ENCODE measurements at places on chromosomes 4 and X.
A peak's percentile ranks its signal among the peaks of the same experiment; 100 is the strongest.

DNA sequence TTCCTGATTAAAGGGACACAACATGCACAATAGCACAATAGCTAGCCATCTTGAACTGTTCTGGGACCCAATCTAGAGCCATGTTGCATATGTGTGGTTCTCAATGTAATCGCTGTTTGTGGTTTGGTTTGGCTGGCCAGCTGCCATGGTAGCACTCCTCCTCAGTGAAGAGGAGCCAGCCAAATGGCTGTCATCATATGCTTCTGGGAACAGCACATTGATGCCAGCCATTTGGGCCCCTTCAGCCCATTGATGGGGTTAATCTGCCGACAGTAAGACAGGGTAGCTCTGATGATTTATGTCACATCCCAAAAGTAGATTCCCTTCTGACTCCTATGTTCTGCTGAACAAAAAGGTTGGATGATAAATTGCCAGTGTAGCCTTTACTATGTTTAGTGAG is 48.5 kb downstream of the AWAT2 start:
- H3K4me1 ChIP-seq = no peaks in the 10 kb centered on the region
- no peaks in the 10 kb centered on the region for H3K27me3 ChIP-seq
- no peak overlapping the region for H3K4me3 ChIP-seq

DNA sequence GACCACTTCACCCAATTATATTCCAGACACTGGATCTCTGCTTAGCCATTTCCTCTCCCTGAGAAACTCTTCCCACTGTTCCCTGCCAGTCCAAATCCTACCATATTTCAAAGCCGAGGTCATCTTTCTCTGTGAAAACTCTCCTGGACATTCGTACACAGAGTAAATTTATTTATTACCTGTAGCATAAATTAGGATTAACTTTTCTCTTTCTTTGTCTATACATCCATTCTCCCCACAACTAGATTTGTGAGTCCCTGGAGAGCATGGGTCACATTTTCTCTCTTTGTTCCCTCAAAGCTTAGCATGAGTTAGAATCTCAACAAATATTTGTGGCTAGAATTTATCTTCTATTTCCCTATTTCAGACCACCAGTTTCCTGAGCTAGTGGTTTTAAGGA is 27.8 kb upstream of the SMIM10 start:
- H3K27me3 ChIP-seq = peaks cover 2% of the 10 kb centered on the region
- H3K36me3 ChIP-seq = no peaks in the 10 kb centered on the region
- no peak overlapping the region for H3K27ac ChIP-seq
- H3K4me1 ChIP-seq = no peaks in the 10 kb centered on the region

- no peak overlapping the region for H3K27ac ChIP-seq
- no peaks in the 10 kb centered on the region for H3K36me3 ChIP-seq
- DNase-seq = no peak
- H3K4me1 ChIP-seq = peaks cover 13% of the 10 kb centered on the region
- peaks cover 3% of the 10 kb centered on the region for H3K27me3 ChIP-seq
These were observed 21.1 kb downstream of the ZBTB49 start for GRCh38 chr4:4311193-4311592.

GRCh38 chrX:7351926-7352325 is 204.0 kb upstream of the PUDP start:
- DNase-seq = no peak
- H3K4me3 ChIP-seq = no peak overlapping the region
- no peak overlapping the region for H3K27ac ChIP-seq
- no peaks in the 10 kb centered on the region for H3K36me3 ChIP-seq
- H3K4me1 ChIP-seq = peaks cover 11% of the 10 kb centered on the region
- H3K27me3 ChIP-seq = no peaks in the 10 kb centered on the region

GRCh38 chr4:162793571-162793970 is 373.1 kb downstream of the NAF1 start:
- H3K27me3 ChIP-seq = no peaks in the 10 kb centered on the region
- H3K4me1 ChIP-seq = no peaks in the 10 kb centered on the region
- H3K4me3 ChIP-seq = no peak overlapping the region

DNA sequence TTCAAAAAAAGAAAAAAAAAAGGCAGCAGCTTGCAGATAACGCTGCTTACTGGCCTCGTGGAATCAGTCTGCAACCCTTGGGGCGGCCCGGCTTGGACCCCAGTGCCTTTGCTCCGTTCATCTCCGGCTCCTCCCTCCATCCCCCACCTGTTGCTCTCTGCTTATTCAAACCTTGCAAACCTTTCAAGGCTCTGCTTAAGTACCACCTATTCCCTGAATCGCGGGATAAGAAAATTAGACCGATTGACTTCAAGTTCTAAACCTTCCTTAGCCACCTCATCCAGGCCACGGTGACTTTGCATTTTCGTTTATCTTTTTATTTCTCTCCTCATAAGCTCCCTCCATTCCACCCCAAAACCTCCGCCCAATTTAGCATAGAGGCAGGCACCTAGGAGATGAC is 1.4 kb upstream of the PHKA1 start:
- no peaks in the 10 kb centered on the region for H3K36me3 ChIP-seq
- H3K27ac ChIP-seq = no peak overlapping the region
- no peaks in the 10 kb centered on the region for H3K27me3 ChIP-seq
- H3K4me3 ChIP-seq = no peak overlapping the region
- DNase-seq = no peak

GRCh38 chr4:81921751-81922159 is 450.0 kb upstream of the RASGEF1B start:
- no peak overlapping the region for H3K4me3 ChIP-seq
- DNase-seq = no peak
- H3K27ac ChIP-seq = peak overlapping the region; percentile 65
- H3K4me1 ChIP-seq = peaks cover 27% of the 10 kb centered on the region
- no peaks in the 10 kb centered on the region for H3K36me3 ChIP-seq

GRCh38 chr4:60042941-60043340 is 1157.2 kb upstream of the ADGRL3 start:
- H3K4me1 ChIP-seq = no peaks in the 10 kb centered on the region
- no peak for DNase-seq
- H3K4me3 ChIP-seq = no peak overlapping the region
- no peaks in the 10 kb centered on the region for H3K36me3 ChIP-seq

GRCh38 chr4:2570551-2571222 is 34.2 kb downstream of the FAM193A start:
- no peak for DNase-seq
- peaks cover 16% of the 10 kb centered on the region for H3K27me3 ChIP-seq
- no peak overlapping the region for H3K4me3 ChIP-seq

GRCh38 chrX:378443-378842 is 8.3 kb downstream of the PPP2R3B start:
- no peak overlapping the region for H3K27ac ChIP-seq
- peaks cover 4% of the 10 kb centered on the region for H3K4me1 ChIP-seq
- no peak overlapping the region for H3K4me3 ChIP-seq
- no peak for DNase-seq

- peak overlapping the region; percentile 82 for H3K27ac ChIP-seq
- no peaks in the 10 kb centered on the region for H3K27me3 ChIP-seq
- H3K36me3 ChIP-seq = no peaks in the 10 kb centered on the region
- peaks cover 13% of the 10 kb centered on the region for H3K4me1 ChIP-seq
- peak overlapping the region; percentile 82 for H3K4me3 ChIP-seq
These were observed 38.4 kb upstream of the ARSD start for GRCh38 chrX:2967584-2967983.

DNA sequence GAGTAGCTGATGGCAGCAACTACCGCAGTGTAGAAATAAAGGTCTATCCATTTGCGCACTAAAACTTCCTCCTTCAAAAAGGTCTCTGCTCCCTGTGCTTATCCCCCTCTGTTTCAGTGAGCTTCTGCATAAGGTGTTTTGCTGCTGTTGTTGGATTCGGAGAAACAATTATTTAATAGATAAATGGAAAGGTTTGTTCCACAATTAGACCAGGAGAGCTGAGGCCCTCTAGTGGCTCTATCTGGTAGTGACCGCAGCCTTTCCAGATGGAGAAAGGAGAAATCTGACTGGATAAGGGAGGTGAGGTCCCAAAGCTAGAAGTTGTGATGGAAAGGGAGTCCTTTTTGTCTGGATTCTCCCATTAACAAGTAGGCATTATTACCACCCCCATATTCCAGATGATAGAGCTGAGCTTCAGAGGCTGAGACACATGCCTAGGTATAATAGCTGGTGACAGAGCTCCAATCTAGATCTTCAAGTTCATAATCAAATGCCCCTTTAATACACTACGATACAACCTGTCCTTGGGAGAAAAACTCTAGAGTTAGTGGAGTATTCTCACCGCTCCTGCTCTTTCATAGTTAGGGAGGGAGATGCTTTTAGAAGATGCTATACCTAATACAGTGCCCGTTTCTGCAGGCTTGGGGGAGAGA is 5.1 kb upstream of the GABRQ start:
- no peaks in the 10 kb centered on the region for H3K27me3 ChIP-seq
- H3K4me1 ChIP-seq = no peaks in the 10 kb centered on the region
- no peaks in the 10 kb centered on the region for H3K36me3 ChIP-seq
- H3K4me3 ChIP-seq = no peak overlapping the region

- H3K27ac ChIP-seq = no peak overlapping the region
- H3K27me3 ChIP-seq = no peaks in the 10 kb centered on the region
- H3K4me1 ChIP-seq = peaks cover 8% of the 10 kb centered on the region
- H3K36me3 ChIP-seq = no peaks in the 10 kb centered on the region
These were observed 213.6 kb downstream of the PALLD start for GRCh38 chr4:168710353-168710946.

- no peaks in the 10 kb centered on the region for H3K36me3 ChIP-seq
- H3K4me1 ChIP-seq = no peaks in the 10 kb centered on the region
- H3K27ac ChIP-seq = no peak overlapping the region
- no peaks in the 10 kb centered on the region for H3K27me3 ChIP-seq
- no peak overlapping the region for H3K4me3 ChIP-seq
- no peak for DNase-seq
These were observed 25.6 kb downstream of the SMARCA5 start for GRCh38 chr4:143538979-143539669.

- H3K27ac ChIP-seq = no peak overlapping the region
- H3K4me1 ChIP-seq = no peaks in the 10 kb centered on the region
- DNase-seq = no peak
- H3K27me3 ChIP-seq = peaks cover 11% of the 10 kb centered on the region
- no peak overlapping the region for H3K4me3 ChIP-seq
These were observed 5.6 kb downstream of the TMEM255A start for GRCh38 chrX:120305531-120306141.

GRCh38 chr4:3369781-3370674 is 71.7 kb upstream of the HGFAC start:
- no peak for DNase-seq
- H3K27ac ChIP-seq = no peak overlapping the region
- peaks cover 49% of the 10 kb centered on the region for H3K4me1 ChIP-seq

GRCh38 chrX:72573158-72573511 is 492 bp upstream of the HDAC8 start:
- H3K27ac ChIP-seq = peak overlapping the region; percentile 99
- no peaks in the 10 kb centered on the region for H3K27me3 ChIP-seq
- no peaks in the 10 kb centered on the region for H3K36me3 ChIP-seq

GRCh38 chrX:132483951-132484350 is 4.9 kb downstream of the MBNL3 start:
- no peaks in the 10 kb centered on the region for H3K36me3 ChIP-seq
- H3K4me3 ChIP-seq = no peak overlapping the region
- no peaks in the 10 kb centered on the region for H3K27me3 ChIP-seq
- H3K4me1 ChIP-seq = peaks cover 2% of the 10 kb centered on the region
- DNase-seq = no peak

DNA sequence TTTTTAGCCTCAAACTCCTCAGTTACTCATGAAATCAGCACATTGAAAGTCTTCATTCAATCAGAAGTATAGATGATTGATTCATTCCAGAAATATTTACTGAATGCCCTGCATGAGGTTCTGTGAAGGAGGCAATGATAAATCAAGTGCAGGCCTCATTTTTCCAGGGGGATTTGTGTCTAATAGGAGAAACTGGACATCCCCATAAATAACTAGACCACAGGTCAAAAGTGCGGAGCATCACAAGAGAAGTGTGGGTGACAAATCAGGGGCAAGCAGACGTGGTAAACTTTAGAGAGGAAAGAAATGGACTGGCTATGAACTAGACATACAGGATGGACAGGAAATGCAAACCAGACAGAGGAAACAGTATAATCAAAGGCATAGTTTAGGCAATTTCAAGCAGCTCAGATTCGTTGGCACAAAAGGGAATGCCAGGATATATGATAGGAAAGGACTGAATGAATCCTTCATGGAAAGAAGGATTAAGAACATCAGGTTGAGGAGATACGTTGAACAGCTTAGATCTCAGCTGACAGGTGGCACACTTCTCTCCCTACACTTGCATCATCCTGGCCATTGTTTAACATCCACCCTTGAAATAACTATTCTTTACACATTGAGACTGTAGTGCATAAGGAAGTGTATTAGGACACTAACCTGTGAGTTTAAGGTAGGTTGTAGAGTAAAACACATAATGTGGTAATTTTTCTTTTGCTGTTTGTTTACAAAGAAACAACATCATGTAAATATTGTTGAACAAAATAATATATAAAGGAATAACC is 69.6 kb upstream of the RASGEF1B start:
- no peaks in the 10 kb centered on the region for H3K27me3 ChIP-seq
- DNase-seq = no peak
- no peak overlapping the region for H3K4me3 ChIP-seq

DNA sequence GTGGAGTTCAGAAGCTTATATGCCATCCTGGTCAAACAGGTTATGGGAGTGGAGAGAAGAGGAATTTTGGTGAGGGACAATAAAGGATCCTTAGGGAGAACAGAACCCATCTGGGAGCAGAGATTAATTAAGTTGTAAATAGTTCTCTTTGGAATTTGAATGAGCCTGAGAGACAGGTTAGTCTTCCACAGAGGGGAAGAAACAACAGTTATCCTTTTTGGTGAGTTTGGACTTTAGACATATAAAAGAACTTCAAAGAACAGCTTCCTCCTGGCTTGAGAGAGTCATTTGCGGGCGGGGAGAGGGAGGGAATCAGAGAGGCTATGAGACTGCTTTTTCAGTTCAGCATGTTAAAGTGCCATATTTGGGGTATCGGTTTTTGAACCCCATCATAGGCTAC is 793.3 kb upstream of the MAGEB2 start:
- peaks cover 3% of the 10 kb centered on the region for H3K4me1 ChIP-seq
- H3K27me3 ChIP-seq = no peaks in the 10 kb centered on the region
- H3K27ac ChIP-seq = no peak overlapping the region
- H3K36me3 ChIP-seq = no peaks in the 10 kb centered on the region
- DNase-seq = no peak

- H3K36me3 ChIP-seq = no peaks in the 10 kb centered on the region
- DNase-seq = no peak
- H3K4me1 ChIP-seq = no peaks in the 10 kb centered on the region
- no peak overlapping the region for H3K27ac ChIP-seq
- no peaks in the 10 kb centered on the region for H3K27me3 ChIP-seq
- no peak overlapping the region for H3K4me3 ChIP-seq
These were observed 183.0 kb downstream of the GBA3 start for GRCh38 chr4:22875587-22876257.

- no peaks in the 10 kb centered on the region for H3K4me1 ChIP-seq
- H3K27me3 ChIP-seq = no peaks in the 10 kb centered on the region
- DNase-seq = no peak
- no peak overlapping the region for H3K4me3 ChIP-seq
- no peak overlapping the region for H3K27ac ChIP-seq
These were observed 129.0 kb downstream of the AMMECR1 start for GRCh38 chrX:110188701-110189558.

- no peaks in the 10 kb centered on the region for H3K36me3 ChIP-seq
- no peaks in the 10 kb centered on the region for H3K27me3 ChIP-seq
- H3K4me1 ChIP-seq = peaks cover 2% of the 10 kb centered on the region
- H3K4me3 ChIP-seq = peak overlapping the region; percentile 45
These were observed 319 bp downstream of the DRP2 start for GRCh38 chrX:101219864-101220346.
